ENCODE measurements at places on chromosomes 7 and 10.

GRCh38 chr7:44538093-44538797, 2.9 kb downstream of the NPC1L1 start:
- no peak for DNase-seq

- DNase-seq, result no peak
Observed at GRCh38 chr7:22854158-22855048, 31.8 kb upstream of the TOMM7 start.

GRCh38 chr7:139423091-139423490, 60.4 kb downstream of the KLRG2 start:
- DNase-seq, result no peak

DNA sequence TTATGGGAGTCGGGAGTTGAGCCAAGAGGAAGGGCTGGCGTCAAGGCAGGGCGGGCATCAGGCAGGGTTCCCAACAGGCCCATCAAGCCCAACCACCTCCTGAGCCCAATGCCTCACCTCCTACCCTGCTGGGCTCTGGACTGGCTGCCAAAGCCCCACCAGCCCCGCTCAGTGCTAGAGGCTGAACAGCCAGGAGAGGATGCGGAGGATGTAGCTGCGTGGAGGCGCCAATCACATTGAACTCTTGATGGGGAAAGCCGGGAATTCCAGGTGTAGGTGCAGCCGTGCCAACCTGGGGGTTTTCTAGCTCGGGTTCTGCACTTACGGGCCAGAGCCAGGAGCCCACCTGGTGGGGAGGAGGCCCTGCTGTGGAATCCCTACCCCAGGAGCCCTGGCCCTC, 12.9 kb downstream of the ATP5MF start:
- no peak for DNase-seq

DNA sequence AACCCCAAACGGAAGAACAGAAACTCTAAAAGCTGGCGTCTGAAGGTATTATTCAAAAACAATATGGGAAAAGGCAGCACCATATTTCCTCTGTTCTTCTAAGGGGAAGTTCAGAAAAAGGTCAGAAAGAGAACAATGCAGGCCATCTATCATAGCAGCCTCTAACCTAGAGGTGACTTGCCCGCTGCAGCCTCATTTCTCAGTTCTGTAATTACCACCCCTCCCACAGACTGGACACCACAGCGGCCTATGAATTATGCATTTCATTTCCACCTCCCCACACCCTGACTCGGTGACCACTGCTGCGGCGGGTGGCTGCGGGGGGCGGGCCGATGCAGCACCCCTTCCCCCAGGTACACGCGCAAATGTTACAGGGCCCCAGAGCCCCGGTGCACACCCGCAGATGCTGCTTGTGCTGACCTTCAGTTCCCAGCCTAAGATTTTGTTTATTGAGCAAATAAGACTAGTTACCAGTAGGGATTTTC, 125.5 kb downstream of the CLEC2L start:
- DNase-seq, result no peak

DNA sequence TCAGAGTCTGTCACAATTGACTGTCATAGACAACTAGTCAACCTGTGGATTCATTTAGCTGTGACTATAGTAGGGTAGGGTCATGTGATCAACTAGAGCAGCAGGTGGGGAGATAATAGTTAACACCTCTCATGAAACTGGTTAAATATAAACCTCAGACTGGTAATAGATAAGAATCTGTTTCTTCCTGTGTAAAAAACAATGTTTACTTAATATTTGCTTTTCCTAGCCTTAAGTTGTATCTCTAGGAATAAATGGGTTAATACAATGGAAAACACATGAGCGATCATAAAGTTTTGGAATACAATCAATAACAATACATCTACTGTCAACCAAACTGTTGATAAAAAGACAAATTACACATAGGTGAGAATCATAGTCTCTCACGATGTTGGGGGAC, 43.4 kb upstream of the ITGB8 start:
- no peak for DNase-seq

GRCh38 chr7:114334989-114335388, 79.6 kb upstream of the FOXP2 start:
- DNase-seq, result no peak

DNA sequence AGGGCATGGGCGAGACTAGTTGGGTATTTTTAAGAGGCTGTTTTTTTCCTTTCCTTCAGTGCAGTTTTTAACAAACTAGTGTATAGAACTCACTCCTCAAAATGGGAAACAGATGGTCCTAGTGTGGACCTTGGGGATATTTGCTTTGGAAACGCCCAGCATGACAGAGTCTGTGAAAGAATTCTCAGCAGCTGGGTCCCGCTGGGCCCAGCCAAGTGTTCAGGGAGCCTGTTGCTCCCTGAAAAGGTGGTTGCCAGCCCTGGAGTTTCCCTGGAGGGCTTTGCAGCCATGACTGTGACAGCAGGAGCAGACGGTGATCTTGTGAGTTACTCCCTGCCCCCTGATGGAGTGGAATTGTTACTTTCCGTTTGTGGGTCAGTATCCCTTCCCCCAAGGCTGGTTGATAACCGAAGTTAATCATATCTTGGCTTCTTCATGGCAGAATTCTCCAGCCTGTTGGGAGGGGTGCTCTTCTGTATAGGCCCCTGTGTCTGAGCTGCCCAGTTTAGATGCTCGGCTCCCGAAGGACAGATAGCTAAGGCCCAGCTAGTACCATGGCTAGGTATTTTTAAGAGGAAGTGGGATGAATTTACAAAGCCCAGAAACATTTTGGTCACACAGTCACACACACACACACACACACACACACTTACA, 278.6 kb upstream of the HABP2 start:
- DNase-seq, result no peak
